ENCODE measurements at places on chromosomes 12 and 14. TPM values are rescaled to one million over a fixed set of nuclear protein-coding genes. Genes with fewer than 3 reads are reported as not detected.

- no peak for DNase-seq
These were observed 33.1 kb upstream of the FRS2 start for GRCh38 chr12:69437073-69437472.

DNA sequence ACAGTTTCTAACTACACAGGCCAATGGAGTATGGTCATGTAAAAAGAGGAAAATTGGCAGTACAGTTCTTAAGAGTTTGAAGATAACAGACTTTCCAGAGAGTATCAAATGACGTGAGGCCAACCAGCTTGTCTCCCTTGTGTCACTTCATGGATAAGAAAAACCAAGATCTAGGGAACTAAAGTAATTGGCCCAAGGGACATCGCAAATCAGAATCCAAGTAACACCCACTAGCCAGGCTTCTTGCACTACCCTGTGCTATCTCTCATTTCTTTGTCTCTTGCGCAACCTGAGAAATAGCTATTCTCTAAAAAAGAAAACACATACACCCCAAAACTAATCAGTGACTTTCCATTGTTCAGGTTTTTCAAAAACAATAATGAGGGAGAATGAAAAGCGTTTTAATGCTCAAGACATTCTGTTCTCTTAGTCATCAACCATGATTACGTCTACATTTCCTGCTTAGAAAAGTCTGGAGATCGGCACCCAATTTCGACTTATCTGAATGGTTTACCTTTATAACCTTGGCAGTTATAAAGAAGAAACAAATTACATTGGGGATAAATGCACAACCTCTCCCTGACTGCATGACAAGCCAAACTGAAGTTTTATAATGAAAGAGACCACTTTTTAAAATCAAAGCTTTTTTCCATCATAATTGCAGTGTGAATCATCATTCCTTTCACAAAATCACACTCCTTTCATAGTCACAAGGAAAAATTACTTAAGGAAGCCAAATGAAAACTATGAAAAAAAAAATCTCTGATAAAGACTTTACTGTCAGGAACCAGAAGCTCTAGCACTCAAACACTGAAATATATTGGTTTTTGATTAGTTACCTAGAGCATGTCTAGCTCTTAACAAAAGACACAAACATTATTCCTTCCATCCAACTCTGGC, 42.1 kb downstream of the TMTC1 start:
- no peak for DNase-seq

HCAR3 gene
- not detected for total RNA-seq

GRCh38 chr12:84874125-84874824, 38.3 kb downstream of the SLC6A15 start:
- DNase-seq = no peak

Data from ovary (tissue), 10 donors.